NCI-H774 (cell line): ENCODE measurements at places on chromosomes 2 and 18.

DNA sequence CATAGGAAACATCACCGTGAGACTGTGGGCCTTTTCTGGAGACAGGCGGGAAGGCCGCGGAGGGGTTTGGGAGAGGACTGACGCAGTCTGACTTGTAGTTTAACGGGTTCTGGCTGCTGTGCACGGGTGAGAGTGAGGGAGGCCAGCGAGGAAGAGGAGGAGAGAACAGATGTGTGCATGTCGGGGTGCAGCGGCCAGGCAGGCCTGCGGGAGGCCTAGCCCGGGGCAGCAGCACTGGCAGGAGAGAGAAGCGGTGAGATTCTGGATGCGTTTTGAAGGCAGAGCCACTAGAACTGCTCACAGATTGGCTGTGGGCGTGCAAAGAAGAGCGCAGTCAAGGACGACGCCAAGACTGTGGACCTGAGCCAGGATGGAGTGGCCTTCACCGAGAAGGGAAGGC is 53.9 kb downstream of the PTGR3 start:
- DNase-seq = no peak

DNA sequence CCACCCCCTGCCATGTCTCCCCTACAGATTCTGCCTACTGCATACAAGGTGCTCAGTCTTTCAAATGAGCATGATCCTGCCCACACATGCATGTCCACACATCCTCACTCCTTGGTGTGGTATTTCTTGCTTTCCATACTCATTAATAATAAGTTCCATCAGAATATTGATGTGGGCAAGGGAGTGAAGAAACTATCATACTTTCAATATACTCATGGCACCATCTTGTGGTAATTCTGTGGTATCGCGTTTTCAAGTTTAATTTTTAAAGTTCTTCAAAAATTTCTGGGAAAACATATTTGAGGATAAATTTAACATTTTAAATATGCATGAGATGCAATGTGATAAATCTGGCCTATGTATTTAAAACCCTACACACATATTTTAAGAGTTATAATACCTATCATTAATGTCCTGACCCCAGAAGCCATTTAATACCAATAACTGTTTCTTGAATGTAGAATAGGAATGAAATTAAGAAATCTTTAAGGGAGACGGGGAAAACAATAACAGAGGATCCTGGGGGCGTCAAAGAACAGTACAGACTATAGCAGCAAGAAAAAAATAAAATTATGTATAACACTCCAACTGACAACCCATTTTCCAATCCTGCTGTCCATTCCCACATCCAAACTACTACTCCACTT is 110.1 kb downstream of the ZNF385B start:
- peak; percentile 28 for DNase-seq

DNA sequence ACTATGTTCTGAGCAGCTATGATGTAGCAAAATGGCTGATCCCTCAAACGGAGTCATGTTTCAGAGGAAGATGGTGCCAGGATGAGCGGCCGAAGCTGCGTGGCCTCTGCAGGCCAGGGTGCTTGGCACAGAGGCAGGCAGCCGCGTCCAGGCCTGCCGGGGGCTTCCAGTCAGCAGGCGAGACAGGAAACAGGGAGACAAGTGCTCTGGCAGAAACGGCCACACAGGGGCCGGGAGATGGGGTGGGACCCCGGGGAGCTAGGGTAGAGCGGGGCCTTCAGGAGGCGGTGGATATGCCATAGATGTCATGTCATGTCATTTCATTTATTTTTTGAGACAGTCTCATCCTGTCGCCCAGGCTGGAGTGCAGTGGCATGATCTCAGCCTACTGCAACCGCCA is 50.7 kb downstream of the EIPR1 start:
- no peak for DNase-seq

DNA sequence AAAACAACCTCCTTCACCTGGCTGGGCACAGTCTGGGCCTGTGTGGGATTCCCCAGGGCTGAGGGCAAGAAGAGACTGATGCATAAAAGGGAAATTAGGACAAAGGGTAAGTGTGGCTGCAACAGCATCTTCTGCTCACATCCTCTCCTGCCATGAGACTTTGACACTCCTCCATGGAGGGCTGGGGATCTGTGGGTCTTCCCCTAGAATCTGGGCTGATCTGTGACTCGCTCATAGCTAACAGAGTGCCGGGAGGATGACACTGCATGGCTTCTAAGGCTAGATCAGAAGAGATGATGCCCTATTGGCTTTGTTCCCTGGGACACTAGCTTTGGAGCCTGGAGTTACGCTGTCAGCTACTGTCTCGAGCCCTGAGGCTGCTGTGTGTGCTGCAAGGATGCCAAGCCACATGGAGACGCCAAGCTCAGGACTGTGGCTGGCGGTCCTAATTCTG is 24.3 kb downstream of the MOCOS start:
- DNase-seq = no peak

GRCh38 chr2:60710707-60711106 is 45.4 kb upstream of the PAPOLG start:
- no peak for DNase-seq

DNA sequence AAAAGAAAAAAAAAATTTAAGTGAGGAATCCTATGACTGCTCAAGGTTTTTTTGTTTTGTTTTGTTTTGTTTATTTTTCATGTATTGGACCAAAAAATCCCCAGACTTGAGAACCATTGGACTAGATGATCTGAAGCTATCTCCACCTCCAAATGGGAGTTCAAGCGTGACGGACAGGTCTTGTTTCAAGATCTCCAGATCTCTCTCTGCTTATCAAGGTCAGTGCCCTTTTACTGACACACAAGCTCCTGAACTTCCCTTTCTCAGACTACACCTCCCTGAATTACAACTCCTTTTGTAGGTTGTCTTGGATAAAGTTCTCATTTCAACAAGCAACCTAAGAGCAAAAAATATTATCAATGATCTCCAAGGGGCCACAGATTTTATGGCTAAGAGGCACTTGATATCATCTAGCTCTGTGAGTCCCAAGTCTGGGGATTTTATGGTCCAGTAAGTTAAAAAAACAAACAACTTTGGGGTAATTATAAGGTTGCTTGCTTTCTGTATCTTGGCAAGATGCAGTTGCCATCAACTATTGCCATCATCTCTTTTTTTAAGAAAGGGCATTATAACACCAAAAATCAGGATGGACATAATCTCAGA is 396.0 kb upstream of the ATP5MC3 start:
- no peak for DNase-seq

GRCh38 chr18:31206787-31207381 is 44.2 kb upstream of the DSC1 start:
- DNase-seq = peak; percentile 70

- no peak for DNase-seq
Measured at GRCh38 chr2:130824492-130825061, 12.1 kb upstream of the ARHGEF4 start.

GRCh38 chr2:189143925-189144324 is 35.6 kb downstream of the COL5A2 start:
- no peak for DNase-seq

- DNase-seq = no peak
Measured at GRCh38 chr2:106546391-106546990, 59.3 kb downstream of the CD8B2 start.

GRCh38 chr2:150789376-150789905 is 302.0 kb upstream of the RND3 start:
- DNase-seq = no peak

- no peak for DNase-seq
Measured at GRCh38 chr2:172100935-172101820, 1.5 kb downstream of the DLX2 start.

- no peak for DNase-seq
Measured at GRCh38 chr2:5290900-5291546, 401.2 kb upstream of the SOX11 start.

DNA sequence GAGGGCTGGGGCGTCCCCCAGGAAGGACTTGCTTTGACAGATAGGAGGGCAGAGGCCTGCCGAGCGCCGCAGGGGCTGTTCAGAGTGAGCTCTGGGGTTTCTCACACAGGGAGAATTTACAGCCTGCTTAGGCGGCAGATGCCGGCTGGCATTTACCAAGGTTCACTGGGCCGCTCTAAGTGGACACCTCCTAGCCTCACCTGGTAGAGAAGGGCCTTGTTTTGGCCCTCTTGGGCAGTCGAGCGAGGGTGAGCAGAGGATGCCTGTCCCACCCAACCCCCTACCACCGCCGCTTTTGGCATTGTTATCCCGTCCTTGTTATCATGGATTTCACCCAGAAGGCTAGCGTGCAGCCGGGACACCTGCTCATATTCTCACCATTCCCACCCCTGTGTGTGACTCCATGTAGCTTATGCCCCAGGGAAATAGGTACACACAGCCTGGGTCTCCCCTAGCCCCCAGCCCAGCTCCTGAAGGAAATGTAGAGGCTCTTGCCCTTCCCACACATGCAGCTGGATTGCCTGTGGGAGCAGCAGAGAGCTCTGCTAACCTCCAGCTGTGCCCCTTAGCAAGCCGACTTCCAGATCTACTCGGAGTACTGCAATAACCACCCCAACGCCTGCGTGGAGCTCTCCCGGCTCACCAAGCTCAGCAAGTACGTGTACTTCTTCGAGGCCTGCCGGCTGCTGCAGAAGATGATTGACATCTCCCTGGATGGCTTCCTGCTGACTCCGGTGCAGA is 52.4 kb downstream of the FAM168B start:
- DNase-seq = no peak

DNA sequence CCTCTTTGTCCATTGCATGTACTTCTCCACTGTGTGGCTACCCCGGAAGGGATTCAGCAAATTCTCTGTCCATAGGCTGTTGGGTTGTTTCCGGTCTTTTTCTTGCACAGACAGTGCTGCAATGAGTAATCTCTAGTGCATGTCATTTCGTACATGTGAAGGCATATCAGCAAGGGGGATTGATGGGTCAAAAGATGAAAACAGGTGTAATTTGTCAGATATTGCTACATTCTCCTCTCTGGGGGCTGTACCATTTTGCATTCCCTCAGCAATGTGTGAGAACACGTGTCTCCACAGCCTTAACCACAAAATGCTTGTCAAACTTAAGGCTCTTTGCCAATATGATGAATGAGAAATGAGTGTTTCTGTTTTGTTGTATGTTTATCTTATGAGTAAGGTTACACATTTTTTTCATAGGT is 60.5 kb downstream of the KLHL29 start:
- no peak for DNase-seq

GRCh38 chr2:157959249-157959648 is 83.1 kb upstream of the ACVR1 start:
- DNase-seq = no peak

DNA sequence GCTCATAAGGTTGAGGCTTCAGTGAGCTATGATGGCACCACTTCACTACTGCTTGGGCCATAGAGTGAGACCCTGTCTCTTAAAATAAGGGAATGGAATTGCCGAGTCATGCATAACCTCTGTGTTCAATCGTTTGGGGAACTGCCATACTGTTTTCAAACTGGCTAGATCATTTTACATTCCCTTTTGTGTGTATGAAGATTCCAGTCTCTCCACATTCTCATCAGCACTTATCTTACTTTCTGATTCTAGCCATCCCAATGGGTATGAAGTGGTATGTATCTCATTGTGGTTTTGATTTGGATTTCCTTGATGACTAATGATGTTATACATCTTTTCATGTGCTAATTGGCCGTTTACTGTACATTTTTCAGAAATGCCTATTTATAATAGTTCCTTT is 23.7 kb downstream of the MARCHF7 start:
- no peak for DNase-seq

GRCh38 chr2:179861416-179862067 is at the start of gene ZNF385B:
Gene ZNF385B, minus strand, starts transcription at chr2:179861612.
- peak; percentile 57 for DNase-seq

DNA sequence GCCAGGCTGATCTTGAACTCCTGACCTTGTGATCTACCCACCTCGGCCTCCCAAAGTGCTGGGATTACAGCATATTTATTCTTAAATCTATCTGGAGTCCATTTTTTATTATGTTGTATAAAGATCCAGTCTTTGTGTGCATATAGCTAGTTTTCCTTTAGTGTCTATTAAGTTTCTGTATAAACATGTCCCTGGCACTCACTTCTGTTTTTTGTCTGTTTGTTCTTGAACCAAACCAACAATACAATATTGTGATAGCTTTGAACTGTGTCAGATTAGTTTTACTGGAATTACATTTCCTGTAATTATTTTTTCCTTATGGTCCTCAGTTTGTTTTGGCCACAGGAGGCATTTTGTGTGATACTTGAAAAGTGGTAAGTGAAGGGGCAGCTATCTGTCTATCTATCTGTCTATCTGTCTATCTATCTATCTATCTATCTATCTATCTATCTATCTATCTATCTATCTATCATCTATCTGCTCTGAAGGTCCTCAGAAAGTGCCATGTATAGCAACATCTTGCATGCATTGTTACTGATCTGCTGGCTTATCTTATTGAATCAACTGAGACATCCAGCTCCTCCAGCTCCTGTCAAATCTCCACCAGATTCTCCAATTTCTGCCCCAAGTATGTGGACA is 70.9 kb upstream of the ACVR1 start:
- DNase-seq = no peak

DNA sequence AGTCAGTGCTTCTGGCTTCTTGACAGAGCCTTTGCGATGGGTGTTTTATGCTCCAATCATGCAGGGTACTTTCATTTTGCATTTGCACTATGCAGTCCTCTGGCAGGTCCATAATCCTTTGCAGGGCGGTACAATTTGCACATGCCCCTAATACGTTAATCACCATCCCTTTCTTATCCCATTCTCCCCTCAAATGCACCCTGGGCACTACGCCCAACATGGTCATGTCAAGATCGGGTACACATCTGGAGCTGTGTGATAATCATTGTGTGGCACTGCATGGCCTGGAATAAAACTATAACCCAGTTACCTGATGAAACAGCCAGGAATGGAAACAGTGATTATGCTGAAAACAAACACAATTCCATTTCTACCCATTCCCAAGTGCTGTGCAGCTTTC is 27.7 kb downstream of the LOXHD1 start:
- no peak for DNase-seq

DNA sequence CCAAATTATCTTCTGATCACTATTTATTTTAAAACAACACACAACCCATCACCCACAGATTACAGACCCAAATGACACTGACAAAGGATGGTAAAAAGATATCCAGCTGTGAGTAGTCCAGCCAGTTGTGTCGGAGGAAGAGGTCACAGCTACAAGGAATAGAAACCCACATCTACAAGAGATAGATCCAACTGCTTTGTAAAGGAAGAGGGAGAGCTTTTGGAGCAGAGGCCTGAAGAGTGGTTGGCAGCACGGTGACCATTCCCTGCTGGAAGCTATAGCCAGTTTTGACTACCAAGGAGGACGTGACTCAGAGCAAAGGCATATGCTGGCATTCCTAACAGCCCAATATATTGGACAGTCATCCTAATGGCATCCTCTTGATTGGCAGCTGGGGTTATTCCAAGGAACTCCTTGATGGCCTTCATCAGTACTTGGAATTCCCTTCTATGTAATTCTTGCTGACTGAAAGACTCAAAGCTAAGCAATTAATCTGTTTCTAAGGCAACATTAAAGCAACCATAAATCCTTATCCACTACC is 17.1 kb downstream of the SLC8A1 start:
- DNase-seq = no peak
